ENCODE measurements at places on chromosomes 6 and 20.

DNA sequence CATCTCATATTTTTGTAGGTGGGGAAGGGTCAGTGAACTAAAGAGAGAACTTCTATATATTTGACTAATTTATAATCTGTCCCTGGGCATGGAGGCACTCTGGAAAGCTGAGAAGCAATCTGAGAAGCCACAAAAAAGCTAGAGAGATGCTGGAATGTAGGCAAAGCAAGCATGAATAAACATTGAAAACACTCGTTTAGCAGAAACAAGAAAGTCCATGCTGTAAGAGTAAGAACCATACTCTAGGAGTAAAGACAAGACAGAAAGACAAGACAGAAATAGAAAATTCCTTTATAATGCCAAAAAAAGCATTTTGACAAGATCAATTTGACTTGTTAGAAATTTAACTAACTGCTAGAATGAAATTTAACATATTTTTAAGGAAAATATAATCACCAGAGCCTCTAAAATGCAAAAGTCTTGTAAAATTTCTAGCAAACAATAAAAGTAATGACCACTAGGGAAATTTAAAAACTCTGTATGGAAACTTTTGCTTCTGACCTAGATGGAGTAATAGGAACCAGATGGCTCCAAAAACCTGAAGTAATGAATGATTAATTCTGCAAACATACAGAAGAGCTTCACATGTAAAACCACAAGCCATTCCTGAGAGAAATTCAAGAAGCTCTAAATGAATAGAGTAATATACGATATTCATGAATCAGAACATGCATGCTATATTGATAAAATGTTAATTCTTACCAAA, 625.7 kb upstream of the PTCHD4 start:
- DNase-seq: no peak

- DNase-seq: no peak
Observed at GRCh38 chr6:38579010-38579628, 60.6 kb downstream of the BTBD9 start.

- DNase-seq: no peak
Observed at GRCh38 chr20:20499439-20499838, 131.5 kb downstream of the INSM1 start.

DNA sequence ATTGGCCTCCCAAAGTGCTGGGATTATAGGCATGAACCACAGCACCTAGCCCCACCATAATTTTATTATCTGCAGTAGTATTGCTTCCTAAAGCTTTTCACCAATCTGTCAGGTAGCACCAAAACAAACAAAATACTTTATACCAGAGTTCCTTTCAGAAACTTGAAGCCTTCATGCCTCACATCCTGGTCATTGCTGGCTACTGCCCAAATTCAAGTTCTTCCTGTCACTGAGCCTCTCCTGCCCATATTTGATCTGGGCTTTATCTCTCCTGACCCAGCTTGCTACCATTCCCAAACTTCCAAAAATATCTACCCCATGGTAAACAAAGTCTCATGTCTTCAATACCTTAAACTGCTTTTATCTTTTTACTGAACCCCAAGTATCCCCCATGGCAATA, 34.9 kb upstream of the DST start:
- DNase-seq: no peak

DNA sequence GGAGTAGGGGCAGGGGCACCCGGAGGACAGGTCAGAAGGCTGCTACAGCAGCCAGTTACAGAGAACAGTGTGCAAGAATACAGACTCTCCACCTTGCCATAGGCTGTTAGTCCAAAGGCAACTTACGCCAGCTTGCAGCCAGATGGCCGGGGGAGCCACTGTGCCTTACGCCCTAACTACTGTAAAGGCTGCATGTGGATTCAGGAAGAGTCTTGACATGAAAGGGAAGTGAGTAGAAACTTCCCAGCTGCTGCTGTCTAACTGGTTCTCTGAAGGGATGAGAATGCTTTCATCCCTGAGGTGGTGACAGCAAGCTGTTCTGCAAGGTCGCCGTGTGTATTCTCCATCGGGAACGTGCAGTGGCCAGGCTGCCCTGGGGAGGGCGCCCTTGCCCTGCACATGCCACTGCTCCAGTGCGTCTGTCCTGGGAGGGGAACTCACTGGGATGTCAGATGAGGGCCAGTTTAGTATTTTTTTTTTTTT, 46.1 kb downstream of the LYRM4 start:
- DNase-seq: peak; percentile 21

DNA sequence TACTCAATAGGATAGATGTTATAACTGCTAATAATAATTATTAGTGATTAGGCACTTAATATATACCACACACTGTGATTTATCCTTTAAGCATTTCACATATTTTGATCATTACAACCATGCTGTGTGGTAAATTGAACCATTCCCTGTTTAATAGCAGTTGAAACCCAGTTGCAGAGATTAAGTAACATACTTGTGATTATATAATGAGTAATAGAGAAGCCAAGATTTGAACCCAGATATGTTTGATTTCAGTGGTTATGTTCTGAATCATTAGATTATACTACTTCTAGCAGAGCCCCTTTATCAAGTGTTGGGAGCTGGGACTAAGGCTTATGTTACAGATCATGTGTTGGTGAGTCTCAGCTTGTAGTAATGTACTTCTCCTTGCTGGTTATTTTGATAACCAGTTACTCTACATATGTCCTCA, 44.1 kb downstream of the STK4 start:
- DNase-seq: no peak

- no peak for DNase-seq
Observed at GRCh38 chr6:115747719-115748118, 313.0 kb downstream of the FRK start.

- DNase-seq: no peak
Observed at GRCh38 chr6:76162811-76163210, 90.3 kb upstream of the IMPG1 start.

DNA sequence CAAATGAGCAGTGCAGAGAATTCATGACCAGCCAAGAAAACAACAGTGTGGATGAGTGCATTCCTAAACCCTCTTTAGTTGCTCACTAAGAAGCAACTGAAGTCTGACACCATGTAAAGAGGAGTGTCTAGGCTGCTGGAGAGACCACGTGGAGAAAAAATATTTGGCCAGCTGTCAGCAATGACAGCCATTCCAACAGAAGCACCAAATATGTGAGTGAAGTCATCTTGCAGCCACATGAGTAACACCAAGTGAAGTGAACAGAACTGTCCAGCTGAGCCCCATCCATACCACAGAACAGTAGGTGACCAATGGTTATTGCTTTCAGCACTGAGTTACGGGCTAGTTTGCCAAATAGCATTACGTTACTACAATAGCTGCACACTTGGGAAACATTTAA, 89.4 kb downstream of the TBXT start:
- no peak for DNase-seq

GRCh38 chr6:12866422-12867029, 150.0 kb downstream of the PHACTR1 start:
- DNase-seq: no peak

GRCh38 chr6:35777356-35778102, 1.1 kb downstream of the CLPSL2 start:
- no peak for DNase-seq

DNA sequence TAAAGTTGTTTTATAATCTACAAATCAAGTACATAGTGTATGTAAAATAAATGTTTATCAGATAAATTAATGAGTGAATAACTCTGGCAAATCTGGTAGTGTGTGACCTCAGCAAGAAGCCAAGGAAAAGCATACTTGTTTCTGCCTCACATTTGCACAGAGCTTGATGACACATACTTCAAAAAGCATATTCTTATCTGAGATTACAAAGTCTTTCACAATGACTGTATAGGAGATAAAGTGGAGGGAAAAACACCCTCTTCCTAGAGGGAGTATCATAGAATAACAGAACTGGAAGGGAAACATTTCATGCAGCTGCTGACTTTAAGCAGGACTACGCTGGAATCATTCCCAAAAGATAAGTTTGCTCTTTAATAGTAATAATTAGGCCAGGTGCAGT, 28.1 kb upstream of the AKAP7 start:
- DNase-seq: no peak

DNA sequence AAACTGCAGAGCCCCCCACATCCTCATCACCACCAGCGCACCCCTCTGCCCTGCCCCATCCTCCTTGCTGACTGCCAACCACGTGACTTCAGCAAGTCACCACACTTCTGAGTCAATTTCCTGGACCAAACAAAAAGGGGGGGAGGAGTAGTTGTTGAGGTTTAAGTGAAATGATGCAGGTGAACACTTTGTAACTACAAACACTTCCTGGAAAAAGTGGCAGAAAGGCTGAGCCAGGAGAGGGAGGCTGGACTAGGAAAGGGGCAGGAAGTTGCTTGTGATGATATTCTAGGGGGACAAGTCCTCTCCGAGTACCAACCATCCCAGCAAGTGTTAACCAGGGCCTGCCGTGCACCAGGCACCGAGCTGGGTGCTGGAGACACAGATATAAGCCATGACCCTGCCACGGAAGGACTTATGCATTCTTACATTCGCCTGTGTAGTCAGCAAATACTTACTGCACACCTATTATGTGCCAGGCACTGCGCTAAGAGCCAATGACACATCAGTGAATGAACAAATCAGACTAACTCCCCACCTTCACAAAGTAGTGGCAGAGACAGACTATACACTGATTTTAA, 67.3 kb downstream of the PREX1 start:
- no peak for DNase-seq

- DNase-seq: no peak
Observed at GRCh38 chr6:4085332-4085700, 6.4 kb upstream of the FAM217A start.

- DNase-seq: no peak
Observed at GRCh38 chr6:95578106-95578410, 723 bp downstream of the MANEA start.

DNA sequence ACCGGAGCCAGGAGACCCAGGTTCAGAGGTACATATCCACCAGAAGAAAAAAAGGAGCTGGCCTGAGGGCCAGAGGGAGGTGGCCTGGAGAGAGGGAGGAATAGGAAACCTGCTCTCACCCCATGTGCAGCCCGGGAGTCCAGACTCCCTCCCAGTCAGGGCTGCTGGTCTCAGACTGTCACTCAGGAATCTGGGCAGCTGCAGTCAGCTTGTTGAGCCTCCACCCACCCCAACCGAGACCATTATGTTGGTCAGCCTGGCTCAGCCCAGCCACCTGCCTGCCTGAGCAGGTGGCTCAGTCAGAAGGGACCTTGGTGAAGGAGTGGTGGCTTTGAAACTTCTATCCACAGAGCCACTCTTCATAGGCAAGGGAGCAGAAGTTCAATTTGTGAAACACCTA, 53.3 kb upstream of the EPB41L1 start:
- peak; percentile 66 for DNase-seq

GRCh38 chr6:34451192-34451591, 14.7 kb upstream of the PACSIN1 start:
- DNase-seq: no peak

- DNase-seq: no peak
Observed at GRCh38 chr6:125304970-125305660, 3.3 kb upstream of the HDDC2 start.

GRCh38 chr6:54802775-54803634, 43.6 kb upstream of the FAM83B start:
- no peak for DNase-seq

- DNase-seq: no peak
Observed at GRCh38 chr6:73800997-73801396, 105.0 kb downstream of the CD109 start.

DNA sequence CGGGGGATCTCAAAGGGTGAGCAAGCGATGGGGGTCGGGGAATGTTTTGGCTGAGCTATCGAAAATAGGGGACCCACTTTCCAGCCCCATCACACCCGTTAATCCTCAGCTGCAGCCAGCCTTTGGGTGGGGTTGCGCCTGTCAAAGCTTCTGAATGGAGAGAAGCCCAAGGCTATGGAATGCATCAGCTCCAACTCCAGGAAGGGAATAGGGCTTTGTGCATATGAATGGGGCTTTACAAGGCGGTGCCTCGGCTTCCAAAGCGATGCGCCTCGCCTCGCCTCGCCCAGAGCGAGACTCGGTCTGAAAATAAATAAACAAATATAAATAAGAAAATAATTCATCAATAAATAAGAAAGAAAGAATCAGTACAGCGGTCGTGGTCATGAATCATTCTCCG, 751.4 kb upstream of the DEFB115 start:
- DNase-seq: no peak

DNA sequence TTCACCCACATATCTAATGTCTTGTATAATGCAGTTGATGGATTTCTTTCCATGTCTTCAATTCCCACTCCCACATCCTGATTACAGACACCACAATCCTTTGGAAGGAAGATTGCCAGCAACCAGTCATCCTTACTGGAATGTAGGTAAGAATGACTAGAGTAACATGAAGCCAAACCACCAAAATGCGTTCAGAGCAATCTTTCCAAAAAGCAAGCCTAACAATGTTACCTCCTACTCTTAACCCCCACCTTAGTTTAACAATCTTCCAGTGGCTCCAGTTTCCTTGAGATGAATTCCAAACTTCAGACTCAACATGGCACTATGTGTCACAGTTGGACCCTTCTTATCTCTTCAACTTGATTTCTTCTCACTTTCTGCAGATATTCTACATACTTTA, 685.6 kb downstream of the DOK5 start:
- DNase-seq: no peak

All from mucosa of descending colon (tissue), 3 donors.